ENCODE measurements at places on chromosomes 5 and 9. TPM values are rescaled to one million over a fixed set of nuclear protein-coding genes. Genes with fewer than 3 reads are reported as not detected.

DNA sequence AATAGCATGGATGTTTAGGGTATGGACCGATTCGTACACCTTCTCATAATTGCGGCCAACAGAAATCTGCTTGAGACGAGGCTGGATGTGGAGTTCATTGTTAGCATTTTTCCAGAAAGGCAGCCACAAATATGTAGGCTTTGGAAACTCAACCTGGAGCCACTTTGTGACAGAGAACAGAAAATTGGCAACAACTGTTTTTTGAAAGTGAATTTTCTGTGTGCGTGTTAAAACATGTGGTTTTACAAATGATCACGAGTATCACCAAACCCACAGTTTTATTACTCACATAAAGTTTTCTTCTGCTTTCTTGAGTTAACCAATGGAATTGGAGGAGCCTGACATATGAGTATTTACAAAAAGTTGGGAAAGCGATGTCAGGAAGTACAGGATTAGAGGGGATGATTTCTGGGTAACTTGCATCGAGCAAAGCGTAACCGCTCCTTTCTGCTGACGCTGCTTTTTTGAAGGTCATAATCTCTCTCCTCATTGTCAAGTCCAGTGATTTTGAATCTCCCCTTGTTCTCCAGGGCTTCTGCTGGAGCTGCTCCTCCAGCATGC, 138.5 kb upstream of the TAF11L2 start:
- no peak for DNase-seq
- no peaks in the 10 kb centered on the region for H3K27me3 ChIP-seq
- no peak overlapping the region for H3K4me3 ChIP-seq
- no peak overlapping the region for H3K27ac ChIP-seq

- no peak overlapping the region for H3K4me3 ChIP-seq
- H3K27ac ChIP-seq = no peak overlapping the region
- H3K27me3 ChIP-seq = no peaks in the 10 kb centered on the region
- H3K36me3 ChIP-seq = no peaks in the 10 kb centered on the region
- no peak for DNase-seq
Observed at GRCh38 chr5:73654171-73654811, 28.3 kb downstream of the ARHGEF28 start.

DNA sequence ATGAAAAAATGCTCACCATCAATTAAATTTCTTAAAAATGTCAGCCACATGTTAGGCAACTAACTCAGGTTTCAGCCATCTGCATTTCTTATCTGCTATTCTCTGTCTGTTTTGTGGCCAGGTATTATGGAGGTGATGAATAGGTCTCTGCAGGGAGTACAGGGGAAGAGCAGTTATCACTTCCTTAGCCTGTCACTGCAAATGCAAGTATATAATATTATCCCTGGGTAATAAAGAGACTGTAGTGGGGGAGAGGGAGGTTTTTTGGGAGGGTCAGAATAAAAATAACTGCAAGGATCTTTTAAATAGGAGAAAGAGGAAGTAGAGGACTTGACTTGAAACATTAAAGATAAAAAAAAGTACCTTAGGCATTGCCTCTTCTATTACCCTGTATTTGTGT, 49.6 kb upstream of the PTGER4 start:
- no peak overlapping the region for H3K27ac ChIP-seq
- H3K4me1 ChIP-seq = no peaks in the 10 kb centered on the region
- no peak for DNase-seq
- H3K27me3 ChIP-seq = no peaks in the 10 kb centered on the region
- H3K36me3 ChIP-seq = no peaks in the 10 kb centered on the region

- no peaks in the 10 kb centered on the region for H3K36me3 ChIP-seq
- no peak for DNase-seq
- H3K4me1 ChIP-seq = no peaks in the 10 kb centered on the region
- H3K27me3 ChIP-seq = no peaks in the 10 kb centered on the region
- H3K27ac ChIP-seq = no peak overlapping the region
Observed at GRCh38 chr9:120750421-120750820, 36.2 kb upstream of the MEGF9 start.

GRCh38 chr5:171612749-171613148, 172.9 kb upstream of the SMIM23 start:
- H3K4me1 ChIP-seq = no peaks in the 10 kb centered on the region
- DNase-seq = peak; percentile 38
- H3K4me3 ChIP-seq = no peak overlapping the region
- H3K36me3 ChIP-seq = no peaks in the 10 kb centered on the region

- H3K27ac ChIP-seq = no peak overlapping the region
- DNase-seq = no peak
- H3K4me1 ChIP-seq = peaks cover 19% of the 10 kb centered on the region
- peaks cover 12% of the 10 kb centered on the region for H3K36me3 ChIP-seq
- no peaks in the 10 kb centered on the region for H3K27me3 ChIP-seq
Observed at GRCh38 chr5:148091991-148092964, 28.5 kb downstream of the SPINK5 start.

- H3K4me3 ChIP-seq = no peak overlapping the region
- no peaks in the 10 kb centered on the region for H3K4me1 ChIP-seq
- no peaks in the 10 kb centered on the region for H3K36me3 ChIP-seq
- H3K27ac ChIP-seq = no peak overlapping the region
- no peaks in the 10 kb centered on the region for H3K27me3 ChIP-seq
- DNase-seq = no peak
Observed at GRCh38 chr5:73940026-73940425, 314.0 kb downstream of the ARHGEF28 start.

GRCh38 chr9:121902461-121903135, 190.5 kb downstream of the TTLL11 start:
- H3K27ac ChIP-seq = no peak overlapping the region
- DNase-seq = no peak
- H3K27me3 ChIP-seq = peaks cover 13% of the 10 kb centered on the region
- no peaks in the 10 kb centered on the region for H3K36me3 ChIP-seq
- no peak overlapping the region for H3K4me3 ChIP-seq

The DOLPP1 gene
- total RNA-seq = 32.7 TPM

The GLRA1 gene
- not detected for total RNA-seq

GRCh38 chr5:156208271-156208670, 118.7 kb upstream of the SGCD start:
- H3K4me3 ChIP-seq = no peak overlapping the region
- DNase-seq = no peak
- H3K36me3 ChIP-seq = no peaks in the 10 kb centered on the region
- H3K4me1 ChIP-seq = no peaks in the 10 kb centered on the region
- no peak overlapping the region for H3K27ac ChIP-seq
- no peaks in the 10 kb centered on the region for H3K27me3 ChIP-seq
